ENCODE measurements at places on chromosomes 7 and 10.

DNA sequence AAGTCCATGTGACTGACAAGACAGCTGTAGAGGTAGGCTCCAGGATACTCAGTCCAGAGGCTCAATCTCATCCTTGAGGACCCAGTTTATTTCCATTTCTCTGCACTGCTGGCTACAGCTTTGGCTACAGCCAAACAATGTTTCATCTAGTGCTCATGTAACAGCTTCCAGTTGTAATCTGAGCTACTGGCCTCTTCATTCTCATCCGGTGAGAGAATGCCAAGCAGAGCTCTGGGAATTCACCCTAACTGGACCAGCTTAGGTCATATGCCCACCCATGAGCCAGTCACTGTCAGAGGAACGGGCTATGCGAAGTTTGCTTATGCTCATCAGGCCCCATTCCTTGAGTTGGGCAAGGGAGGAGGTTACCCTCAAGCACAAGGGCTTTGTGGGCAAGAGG is 192.9 kb downstream of the EVX1 start:
- DNase-seq = no peak

DNA sequence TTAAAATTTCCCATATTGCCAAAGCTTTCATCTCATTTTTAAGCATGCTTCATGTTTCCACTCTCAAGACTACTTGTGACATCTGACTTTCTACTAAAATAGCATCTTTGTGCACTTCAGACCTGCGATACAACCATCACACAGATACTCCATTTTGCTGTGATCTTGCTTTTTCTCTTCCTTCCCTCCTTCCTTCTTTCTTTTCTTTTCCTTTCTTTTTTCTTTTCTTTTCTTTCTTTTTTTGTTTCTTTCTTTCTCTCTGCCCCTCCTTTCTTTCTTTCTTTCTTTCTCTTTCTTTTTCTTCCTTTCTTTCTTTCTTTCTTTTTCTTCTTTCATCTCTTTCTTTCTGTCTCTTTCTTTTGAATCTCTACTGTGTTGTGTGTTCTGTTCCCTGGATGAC is 194.0 kb upstream of the KCND2 start:
- no peak for DNase-seq

DNA sequence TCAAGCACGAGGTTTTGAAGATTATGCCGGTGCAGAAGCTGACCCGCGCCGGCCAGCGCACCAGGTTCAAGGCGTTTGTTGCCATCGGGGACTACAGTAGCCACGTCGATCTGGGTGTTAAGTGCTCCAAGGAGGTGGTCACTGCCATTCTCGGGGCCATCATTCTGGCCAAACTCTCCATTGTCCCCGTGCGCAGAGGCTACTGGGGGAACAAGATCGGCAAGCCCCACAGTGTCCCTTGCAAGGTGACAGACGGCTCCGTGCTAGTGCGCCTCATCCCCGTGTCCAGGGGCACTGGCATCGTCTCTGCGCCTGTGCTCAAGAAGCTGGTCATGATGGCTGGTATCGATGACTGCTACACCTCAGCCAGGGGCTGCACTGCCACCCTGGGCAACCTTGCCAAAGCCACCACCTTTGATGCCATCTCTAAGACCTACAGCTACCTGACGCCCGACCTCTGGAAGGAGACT is 284.7 kb downstream of the GPR37 start:
- no peak for DNase-seq

GRCh38 chr10:125520968-125521367 is 162.0 kb downstream of the TEX36 start:
- peak; percentile 12 for DNase-seq

DNA sequence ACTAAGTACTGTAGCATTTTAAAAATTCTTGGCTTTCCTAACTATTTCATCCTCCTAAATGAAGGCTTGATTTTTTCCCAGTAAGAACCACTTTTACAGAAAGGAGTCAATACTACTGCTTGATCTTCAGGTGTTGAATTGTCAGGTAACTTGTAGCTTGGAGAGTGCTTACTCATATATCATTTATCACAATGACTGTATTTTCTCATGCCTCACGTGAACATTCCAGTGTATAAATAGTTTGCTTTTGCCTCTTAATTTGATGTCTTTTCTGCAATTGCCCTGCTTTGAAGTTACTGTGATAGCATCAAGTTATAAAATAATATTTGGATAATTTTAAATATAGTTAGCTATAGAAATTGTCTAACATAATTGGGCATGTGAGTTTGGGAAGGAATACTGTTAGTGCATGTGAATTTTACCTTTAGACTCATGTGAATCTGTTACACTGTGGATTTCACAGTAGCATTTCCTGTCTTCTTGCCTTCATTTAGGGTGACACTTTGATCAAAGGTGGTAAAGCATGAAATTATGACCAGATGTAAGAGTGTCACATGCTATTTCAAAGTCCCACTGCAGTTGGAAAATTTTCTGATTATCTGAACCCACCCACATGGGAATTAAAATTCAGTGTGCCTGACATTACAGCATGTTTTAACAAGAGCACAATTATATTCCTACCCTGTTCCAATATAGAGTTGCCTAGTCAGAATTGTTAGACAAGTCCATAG is 962.8 kb downstream of the DNAJB9 start:
- no peak for DNase-seq

Data from fibroblast of skin of right biceps (primary cell).